ENCODE measurements at places on chromosomes 3 and 15. TPM values are rescaled to one million over a fixed set of nuclear protein-coding genes. Genes with fewer than 3 reads are reported as not detected.

Gene CELSR3
- 0.38 TPM for total RNA-seq

DNA sequence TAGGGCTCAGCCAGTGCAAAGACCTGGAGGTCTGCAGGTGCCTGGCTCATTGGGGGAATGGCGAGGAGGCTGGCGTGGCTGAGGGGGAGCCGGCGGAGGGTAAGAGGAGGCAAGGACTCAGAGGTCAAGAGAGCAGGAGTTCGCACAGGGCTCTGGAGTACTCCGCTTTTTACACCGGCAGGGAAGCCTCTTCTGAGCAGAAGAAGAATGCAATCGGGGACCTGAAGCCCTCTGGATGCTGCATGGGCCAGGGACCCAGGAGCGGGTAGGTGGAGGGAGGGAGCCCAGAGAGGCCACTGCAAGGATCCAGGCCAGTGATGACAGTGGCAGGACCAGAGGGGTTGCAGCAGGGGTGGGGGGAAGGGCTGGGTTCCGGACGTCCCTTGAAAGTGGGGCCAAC lies 70.4 kb upstream of the TAMM41 start:
- DNase-seq, result no peak

Gene MAGEL2
- total RNA-seq, result not detected

Gene B3GNT5
- total RNA-seq, result 2.0 TPM

- no peak for DNase-seq
Observed at GRCh38 chr3:62892951-62893350, 17.7 kb upstream of the CADPS start.

Gene WDR5B
- 2.5 TPM for total RNA-seq

Gene GOLGA8R
- total RNA-seq, result 3.6 TPM

- DNase-seq, result no peak
Observed at GRCh38 chr3:65928110-65928509, 110.6 kb downstream of the MAGI1 start.

Data from Right ventricle myocardium inferior (tissue), 1 donor.